ENCODE measurements at places on chromosomes 12 and 14. TPM values are rescaled to one million over a fixed set of nuclear protein-coding genes. Genes with fewer than 3 reads are reported as not detected.

The SLC17A8 gene
- 3.2 TPM for total RNA-seq

DNA sequence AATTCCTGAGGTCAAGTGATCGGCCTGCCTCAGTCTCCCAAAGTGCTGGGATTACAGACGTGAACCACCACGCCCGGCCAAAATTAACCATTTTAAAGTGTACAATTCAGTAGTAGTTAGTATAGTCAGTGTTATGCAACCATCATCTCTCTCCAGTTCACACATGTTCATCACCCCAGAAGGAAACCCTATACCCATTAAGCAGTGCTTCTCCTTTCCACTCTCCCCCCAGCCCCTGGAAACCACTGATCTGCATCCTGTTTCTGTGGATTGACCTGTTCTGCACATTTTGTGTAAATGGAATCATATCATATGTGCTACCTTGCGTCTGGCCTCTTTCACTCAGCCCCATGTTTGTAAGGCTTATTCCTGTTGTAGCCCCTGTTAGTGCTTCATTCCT is 52.2 kb downstream of the PHETA1 start:
- DNase-seq, result no peak

DNA sequence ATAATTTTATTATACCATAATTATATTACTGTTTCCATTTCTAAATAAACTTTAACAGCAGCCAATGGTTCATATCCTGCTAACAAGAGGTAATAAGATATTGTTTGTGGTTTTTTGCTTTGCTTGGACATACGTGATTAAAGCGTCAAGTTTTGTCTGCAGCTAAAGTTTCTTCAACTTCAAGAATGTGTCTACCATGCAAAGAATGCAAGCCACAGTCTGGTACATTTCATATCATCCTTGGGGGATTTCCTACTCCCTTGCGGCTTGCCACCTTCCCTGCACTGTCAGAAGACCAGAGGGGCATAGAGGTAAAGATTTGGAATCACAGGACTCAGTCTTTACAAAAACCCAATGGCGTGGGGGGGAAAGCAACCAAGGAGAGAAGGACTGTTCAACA is 125.2 kb downstream of the MED13L start:
- DNase-seq, result no peak

DNA sequence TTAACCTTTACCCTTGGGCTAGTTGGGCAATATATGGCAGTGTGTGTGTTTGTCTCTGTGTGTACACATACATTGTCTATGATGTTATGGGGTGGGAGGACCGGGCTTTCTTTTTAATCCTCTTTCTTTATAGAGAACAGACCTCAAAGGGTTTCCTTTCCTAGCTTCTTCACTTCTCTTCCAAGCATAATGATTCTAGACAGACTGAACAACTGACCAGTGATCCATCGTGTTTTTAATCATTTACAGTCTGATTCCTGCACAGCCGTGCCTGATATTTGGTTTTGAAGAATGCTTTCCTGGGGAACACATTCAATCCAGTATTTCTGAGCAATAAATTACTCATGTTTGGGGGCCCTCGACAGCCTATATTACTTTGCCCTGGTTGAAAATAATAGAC is 481.1 kb upstream of the DCN start:
- DNase-seq, result no peak

- no peak for DNase-seq
Observed at GRCh38 chr14:33567023-33567728, 383.7 kb downstream of the EGLN3 start.

- no peak for DNase-seq
Observed at GRCh38 chr14:101439023-101439422, 122.3 kb upstream of the DIO3 start.

- peak; percentile 42 for DNase-seq
Observed at GRCh38 chr12:44154128-44154527, 318.2 kb downstream of the TMEM117 start.

GRCh38 chr12:80952443-80952842 is 14.7 kb upstream of the LIN7A start:
- no peak for DNase-seq
